ENCODE measurements at places on chromosomes 4 and X. TPM values are rescaled to one million over a fixed set of nuclear protein-coding genes. Genes with fewer than 3 reads are reported as not detected.

DNA sequence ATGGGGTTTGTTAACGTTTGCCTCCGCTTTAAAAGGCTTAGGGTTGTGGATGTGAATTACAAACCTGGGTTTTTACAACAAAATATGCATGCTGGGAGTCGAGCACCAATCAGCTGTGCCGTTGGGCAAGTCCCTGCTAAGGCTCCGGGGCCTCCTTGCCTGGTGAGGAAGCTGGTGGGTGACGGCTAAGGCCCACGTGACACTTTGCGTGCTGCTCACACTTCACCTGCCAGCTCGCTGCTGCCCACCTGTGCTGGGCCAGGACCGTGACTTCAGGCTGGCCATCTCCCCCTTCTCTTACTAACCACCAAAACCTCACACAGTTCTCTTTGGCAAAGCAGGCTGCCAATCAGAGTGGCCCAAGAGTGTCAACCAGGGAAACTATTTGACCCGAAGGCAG, 178.3 kb downstream of the AFAP1 start:
- no peak overlapping the region for H3K27ac ChIP-seq
- H3K27me3 ChIP-seq, result no peaks in the 10 kb centered on the region
- no peak for DNase-seq

DNA sequence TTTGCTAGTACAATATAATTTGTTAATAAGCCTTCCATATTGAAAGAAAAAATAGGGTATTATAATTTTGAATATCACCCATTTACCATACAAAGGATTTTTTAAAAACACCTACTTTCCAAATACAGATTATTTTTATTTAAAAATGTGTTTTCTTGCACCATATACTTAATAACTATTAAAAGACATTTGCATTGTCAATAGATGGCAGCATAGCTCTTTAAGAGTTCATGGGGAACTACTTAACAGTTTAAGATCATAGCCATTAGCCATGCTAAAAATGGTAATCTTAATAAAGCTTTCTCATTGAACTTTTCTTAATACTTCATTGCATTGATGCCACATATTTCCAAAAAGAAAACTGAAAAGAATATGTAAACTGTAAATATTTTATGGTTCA, 1995.9 kb downstream of the C4orf33 start:
- no peak for DNase-seq
- H3K27ac ChIP-seq, result no peak overlapping the region
- H3K4me3 ChIP-seq, result no peak overlapping the region
- H3K4me1 ChIP-seq, result no peaks in the 10 kb centered on the region
- no peaks in the 10 kb centered on the region for H3K36me3 ChIP-seq

GRCh38 chrX:3154386-3154975, 113.2 kb downstream of the ARSF start:
- H3K27me3 ChIP-seq, result no peaks in the 10 kb centered on the region
- no peaks in the 10 kb centered on the region for H3K4me1 ChIP-seq
- no peak overlapping the region for H3K27ac ChIP-seq
- no peak overlapping the region for H3K4me3 ChIP-seq
- no peaks in the 10 kb centered on the region for H3K36me3 ChIP-seq
- no peak for DNase-seq

- H3K4me1 ChIP-seq, result no peaks in the 10 kb centered on the region
- DNase-seq, result no peak
- no peak overlapping the region for H3K4me3 ChIP-seq
- no peak overlapping the region for H3K27ac ChIP-seq
Measured at GRCh38 chr4:141571362-141571761, 65.0 kb upstream of the IL15 start.

The SPANXD gene
- total RNA-seq, result 13.9 TPM

- no peaks in the 10 kb centered on the region for H3K4me1 ChIP-seq
- H3K36me3 ChIP-seq, result no peaks in the 10 kb centered on the region
- H3K27ac ChIP-seq, result no peak overlapping the region
- H3K27me3 ChIP-seq, result no peaks in the 10 kb centered on the region
- no peak for DNase-seq
Measured at GRCh38 chrX:85419293-85419692, 39.8 kb upstream of the POF1B start.

GRCh38 chr4:133694416-133694815, 507.2 kb downstream of the PABPC4L start:
- H3K27me3 ChIP-seq, result no peaks in the 10 kb centered on the region
- H3K4me1 ChIP-seq, result no peaks in the 10 kb centered on the region
- DNase-seq, result no peak
- no peak overlapping the region for H3K4me3 ChIP-seq
- no peaks in the 10 kb centered on the region for H3K36me3 ChIP-seq

DNA sequence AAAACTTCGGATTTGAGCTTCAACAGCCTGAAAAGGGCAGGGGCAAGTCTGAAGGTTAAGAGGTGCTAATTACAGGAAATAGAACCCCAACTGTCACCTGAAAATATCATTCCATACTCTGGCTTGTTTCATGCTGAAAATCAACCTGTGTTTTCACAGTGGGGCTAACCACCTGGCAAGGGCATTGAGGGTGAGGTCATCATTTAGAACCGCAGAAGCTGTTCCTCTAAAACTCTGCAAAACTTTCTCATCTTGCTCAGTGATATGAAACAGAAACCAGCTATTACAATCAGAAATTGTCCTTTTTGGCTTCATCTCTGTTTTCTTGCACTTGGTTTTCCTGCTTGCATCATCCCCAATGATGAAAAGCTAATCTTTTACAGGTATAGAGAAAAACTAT, 247.6 kb downstream of the DCLK2 start:
- no peak overlapping the region for H3K4me3 ChIP-seq
- H3K36me3 ChIP-seq, result no peaks in the 10 kb centered on the region
- DNase-seq, result no peak
- H3K27me3 ChIP-seq, result no peaks in the 10 kb centered on the region

GRCh38 chrX:107686792-107687191, 58.5 kb downstream of the PRPS1 start:
- no peak overlapping the region for H3K4me3 ChIP-seq
- H3K27me3 ChIP-seq, result no peaks in the 10 kb centered on the region
- H3K36me3 ChIP-seq, result no peaks in the 10 kb centered on the region
- peaks cover 3% of the 10 kb centered on the region for H3K4me1 ChIP-seq
- no peak for DNase-seq

GRCh38 chr4:142776026-142776425, 70.1 kb downstream of the INPP4B start:
- H3K4me3 ChIP-seq, result no peak overlapping the region
- no peak overlapping the region for H3K27ac ChIP-seq
- DNase-seq, result no peak
- H3K36me3 ChIP-seq, result no peaks in the 10 kb centered on the region
- no peaks in the 10 kb centered on the region for H3K4me1 ChIP-seq

DNA sequence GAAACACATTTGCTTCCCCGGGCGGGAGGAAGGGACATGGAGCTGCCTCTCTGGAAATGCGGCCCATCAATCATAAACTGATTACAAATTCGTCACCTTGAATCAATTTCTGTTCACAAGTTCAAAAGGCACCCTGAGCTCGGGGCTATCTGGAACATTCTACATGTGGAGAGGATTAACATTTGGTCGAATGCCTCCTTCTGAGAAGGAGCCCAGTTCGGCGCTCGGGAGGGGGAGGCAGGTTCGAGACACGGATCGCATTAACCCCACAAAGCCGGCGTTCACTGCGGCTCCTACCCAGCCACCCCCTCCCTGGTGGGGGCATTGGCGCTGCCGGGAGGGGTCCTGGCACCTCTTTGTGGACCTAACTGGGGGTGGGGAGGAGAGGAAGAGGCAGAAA, 108.0 kb downstream of the CPZ start:
- no peaks in the 10 kb centered on the region for H3K27me3 ChIP-seq
- H3K4me3 ChIP-seq, result no peak overlapping the region
- H3K4me1 ChIP-seq, result no peaks in the 10 kb centered on the region
- H3K27ac ChIP-seq, result no peak overlapping the region
- H3K36me3 ChIP-seq, result no peaks in the 10 kb centered on the region

The UGT2B15 gene
- total RNA-seq, result not detected

The CENPVL1 gene
- total RNA-seq, result not detected

GRCh38 chr4:100983426-100983825, 363.9 kb downstream of the PPP3CA start:
- no peaks in the 10 kb centered on the region for H3K36me3 ChIP-seq
- no peaks in the 10 kb centered on the region for H3K4me1 ChIP-seq
- H3K27me3 ChIP-seq, result no peaks in the 10 kb centered on the region
- no peak overlapping the region for H3K4me3 ChIP-seq

DNA sequence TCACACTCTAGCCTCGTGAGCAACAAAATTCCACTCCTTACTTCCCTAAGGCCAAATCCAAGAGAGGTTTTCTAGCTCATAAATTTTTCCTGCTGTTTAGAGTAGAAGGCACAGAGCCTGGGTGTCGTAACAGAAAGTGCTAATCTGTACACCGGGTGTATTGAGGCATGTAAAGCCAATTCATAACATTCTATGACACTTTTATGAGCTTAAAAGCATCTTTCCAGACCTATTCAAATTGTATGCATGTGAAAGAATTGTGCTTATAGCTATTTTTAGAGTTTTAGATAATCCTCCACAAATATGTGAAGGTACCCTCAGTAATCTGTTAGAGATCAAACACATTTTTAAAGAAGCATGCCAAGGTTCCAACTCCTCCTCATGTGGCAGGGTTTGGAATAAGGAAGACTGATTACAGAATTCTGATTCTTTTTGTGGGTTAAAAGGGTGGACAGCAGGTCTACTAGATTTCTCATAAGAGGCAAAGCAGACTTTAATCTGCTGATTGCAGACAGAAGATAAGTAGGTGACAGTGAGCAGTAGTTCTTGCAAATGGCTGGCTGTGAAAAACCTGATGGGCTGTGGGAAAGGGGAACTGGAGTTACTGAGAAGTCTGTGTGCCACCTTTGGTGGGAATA, 25.5 kb upstream of the LRCH2 start:
- no peaks in the 10 kb centered on the region for H3K4me1 ChIP-seq
- no peak for DNase-seq
- no peak overlapping the region for H3K4me3 ChIP-seq
- no peak overlapping the region for H3K27ac ChIP-seq

The BMP15 gene
- total RNA-seq, result not detected

GRCh38 chr4:97215409-97215941, 927.8 kb downstream of the STPG2 start:
- H3K27me3 ChIP-seq, result no peaks in the 10 kb centered on the region
- no peak overlapping the region for H3K4me3 ChIP-seq
- H3K4me1 ChIP-seq, result no peaks in the 10 kb centered on the region
- H3K36me3 ChIP-seq, result no peaks in the 10 kb centered on the region
- H3K27ac ChIP-seq, result no peak overlapping the region

- H3K4me1 ChIP-seq, result no peaks in the 10 kb centered on the region
- no peak for DNase-seq
- H3K27me3 ChIP-seq, result no peaks in the 10 kb centered on the region
- no peak overlapping the region for H3K27ac ChIP-seq
Measured at GRCh38 chr4:181569553-181569952, 673.6 kb upstream of the TENM3 start.

DNA sequence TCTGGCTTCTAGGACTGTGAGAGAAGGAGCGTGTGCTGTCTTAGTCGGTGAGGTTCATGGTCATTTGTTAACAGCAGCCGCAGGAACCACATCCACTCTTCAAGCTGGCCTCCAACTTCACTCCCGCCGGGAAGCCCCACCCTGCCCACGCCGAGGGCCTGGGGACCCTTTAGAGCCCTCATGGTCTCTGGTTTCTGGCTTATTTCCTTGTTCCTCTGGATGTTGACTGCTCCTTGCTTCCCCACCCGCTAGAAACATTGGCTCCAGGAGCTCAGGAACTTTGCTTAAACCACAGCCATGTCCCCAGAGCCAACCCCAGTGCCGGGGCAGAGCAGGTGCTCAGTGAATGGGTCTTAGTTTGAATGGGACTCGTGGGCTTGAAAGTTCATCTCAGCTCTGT, 40.8 kb downstream of the HTRA3 start:
- no peak overlapping the region for H3K4me3 ChIP-seq
- DNase-seq, result no peak
- no peaks in the 10 kb centered on the region for H3K36me3 ChIP-seq
- H3K4me1 ChIP-seq, result peaks cover 34% of the 10 kb centered on the region
- H3K27ac ChIP-seq, result no peak overlapping the region

GRCh38 chr4:90122355-90122748, 4.8 kb upstream of the CCSER1 start:
- H3K27ac ChIP-seq, result no peak overlapping the region
- H3K27me3 ChIP-seq, result no peaks in the 10 kb centered on the region
- no peaks in the 10 kb centered on the region for H3K36me3 ChIP-seq
- H3K4me3 ChIP-seq, result no peak overlapping the region
- H3K4me1 ChIP-seq, result no peaks in the 10 kb centered on the region

The ZNF711 gene
- 154 TPM for total RNA-seq

- H3K4me1 ChIP-seq, result no peaks in the 10 kb centered on the region
- DNase-seq, result no peak
- H3K27me3 ChIP-seq, result no peaks in the 10 kb centered on the region
- no peak overlapping the region for H3K27ac ChIP-seq
- no peaks in the 10 kb centered on the region for H3K36me3 ChIP-seq
Measured at GRCh38 chr4:1815997-1816860, 23.1 kb downstream of the FGFR3 start.

The ADH1A gene
- 0.31 TPM for total RNA-seq

Data from testis (tissue), 5 donors.